Right ventricle myocardium superior (tissue), 1 donor: ENCODE measurements at places on chromosomes 2 and 18.

DNA sequence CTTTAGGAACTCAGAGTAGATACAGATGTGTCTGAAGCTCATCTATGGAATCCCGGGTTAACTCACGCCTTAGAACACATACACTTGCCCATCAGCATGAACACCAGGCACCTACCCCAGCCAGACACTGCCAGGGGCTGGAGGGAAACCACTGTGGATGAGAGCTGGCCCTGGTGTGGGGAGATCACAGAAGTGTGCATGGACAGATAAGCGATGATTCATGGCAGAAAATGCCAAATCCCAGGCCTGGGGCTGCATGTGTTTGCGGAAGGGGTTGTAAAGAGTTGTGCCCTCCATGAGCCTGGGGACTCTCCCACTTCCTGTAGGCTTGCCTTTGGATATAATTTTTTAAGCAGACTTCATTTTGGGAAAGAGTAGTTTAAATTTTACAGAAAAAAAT is 193.4 kb downstream of the FHOD3 start:
- no peak for DNase-seq

GRCh38 chr18:78297048-78297447 is 682.6 kb upstream of the SALL3 start:
- no peak for DNase-seq

DNA sequence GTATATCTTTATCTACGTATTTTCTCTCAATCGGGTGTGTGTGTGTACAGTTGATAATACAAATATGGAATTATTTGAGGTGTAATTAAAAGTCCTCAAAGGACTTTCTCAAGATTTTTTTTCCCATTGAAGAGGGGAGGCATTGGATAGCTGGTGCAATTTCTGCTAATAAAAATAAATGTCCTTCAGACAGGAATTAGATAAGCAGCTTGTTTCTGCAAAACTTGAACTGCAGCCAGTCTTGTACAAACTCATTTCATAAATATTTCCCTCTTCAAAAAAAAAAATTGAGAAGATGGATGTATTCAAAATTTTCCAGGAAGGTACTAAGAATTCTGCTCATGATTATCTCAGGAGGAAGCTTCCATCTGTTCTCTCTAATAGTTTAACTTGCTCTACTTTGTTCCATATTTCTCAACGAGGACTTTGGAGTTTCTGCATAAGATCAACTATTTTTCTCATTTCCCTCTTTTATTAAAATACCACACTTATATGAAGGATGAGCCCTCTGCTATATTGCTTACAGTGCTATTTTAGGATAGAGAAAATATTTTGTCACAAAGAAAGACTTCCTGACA is 33.0 kb upstream of the GLS start:
- no peak for DNase-seq

DNA sequence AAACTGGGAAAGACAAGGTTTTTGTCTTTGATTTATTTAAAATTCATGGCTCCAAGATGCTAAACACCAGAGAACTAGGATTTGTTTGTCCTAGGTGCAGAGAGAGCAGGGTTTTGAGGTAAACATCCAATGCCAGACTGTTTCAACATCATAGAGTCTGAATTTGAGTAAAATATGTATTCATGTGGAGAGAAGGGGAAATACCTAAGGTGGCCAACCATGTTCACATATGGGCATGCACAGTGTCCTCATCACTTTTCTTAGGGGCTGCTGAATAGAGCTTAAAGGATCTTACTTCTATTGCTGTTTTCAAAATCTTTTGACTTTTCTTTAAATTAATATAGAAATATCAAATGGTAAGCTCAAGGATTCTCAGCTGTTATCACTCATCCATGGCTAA is 287.0 kb upstream of the CCDC68 start:
- DNase-seq, result no peak

GRCh38 chr2:20104900-20105545 is 53.6 kb upstream of the LAPTM4A start:
- DNase-seq, result no peak

GRCh38 chr2:63012541-63012940 is 38.1 kb upstream of the OTX1 start:
- DNase-seq, result no peak

DNA sequence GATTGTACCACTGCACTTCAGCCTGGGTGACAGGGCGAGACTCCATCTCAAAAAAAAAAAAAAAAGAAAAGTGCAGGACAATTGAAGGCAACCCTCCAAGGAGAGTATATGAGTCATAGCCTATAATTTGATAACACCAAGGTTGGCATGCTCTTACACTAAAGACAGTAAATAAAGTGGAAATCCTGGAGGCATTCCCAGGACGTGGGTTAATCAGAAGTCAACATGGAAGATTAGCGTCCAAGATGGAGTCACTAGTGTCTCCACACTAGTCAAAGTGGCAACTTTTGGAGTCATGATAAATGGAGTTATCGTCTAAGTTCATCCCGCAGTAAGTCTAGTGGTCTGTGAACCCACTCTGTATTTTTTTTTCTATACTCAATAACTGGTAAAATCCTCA is 21.2 kb upstream of the UGGT1 start:
- DNase-seq, result no peak

DNA sequence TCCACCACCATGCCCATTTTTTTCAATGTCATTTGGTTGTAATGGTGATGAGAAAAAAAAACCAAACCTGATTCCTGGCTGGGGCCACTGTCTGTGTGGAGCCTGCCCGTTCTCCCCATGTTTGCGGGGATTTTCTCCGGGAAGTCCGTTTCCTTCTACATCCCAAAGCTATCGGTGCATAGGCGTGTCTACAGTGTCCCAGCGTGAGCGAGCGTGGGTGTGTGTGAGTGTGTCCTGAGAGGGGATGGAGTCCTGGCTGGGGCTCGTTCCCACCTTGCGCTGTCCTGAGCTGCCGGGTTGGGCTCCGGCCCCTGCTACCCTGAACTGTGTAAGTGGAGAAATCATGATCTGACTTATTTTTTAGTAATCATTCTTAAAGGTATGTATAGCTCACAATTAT is 7.3 kb upstream of the ZAP70 start:
- DNase-seq, result no peak

GRCh38 chr2:10222-10875 is 36.0 kb downstream of the FAM110C start:
- peak; percentile 60 for DNase-seq

- DNase-seq, result peak; percentile 47
Observed at GRCh38 chr2:96138179-96139145, at the start of gene ASTL. TSS of gene ASTL (minus strand) at chr2:96138502. CDS start at chr2:96138436, 66 bp downstream.

DNA sequence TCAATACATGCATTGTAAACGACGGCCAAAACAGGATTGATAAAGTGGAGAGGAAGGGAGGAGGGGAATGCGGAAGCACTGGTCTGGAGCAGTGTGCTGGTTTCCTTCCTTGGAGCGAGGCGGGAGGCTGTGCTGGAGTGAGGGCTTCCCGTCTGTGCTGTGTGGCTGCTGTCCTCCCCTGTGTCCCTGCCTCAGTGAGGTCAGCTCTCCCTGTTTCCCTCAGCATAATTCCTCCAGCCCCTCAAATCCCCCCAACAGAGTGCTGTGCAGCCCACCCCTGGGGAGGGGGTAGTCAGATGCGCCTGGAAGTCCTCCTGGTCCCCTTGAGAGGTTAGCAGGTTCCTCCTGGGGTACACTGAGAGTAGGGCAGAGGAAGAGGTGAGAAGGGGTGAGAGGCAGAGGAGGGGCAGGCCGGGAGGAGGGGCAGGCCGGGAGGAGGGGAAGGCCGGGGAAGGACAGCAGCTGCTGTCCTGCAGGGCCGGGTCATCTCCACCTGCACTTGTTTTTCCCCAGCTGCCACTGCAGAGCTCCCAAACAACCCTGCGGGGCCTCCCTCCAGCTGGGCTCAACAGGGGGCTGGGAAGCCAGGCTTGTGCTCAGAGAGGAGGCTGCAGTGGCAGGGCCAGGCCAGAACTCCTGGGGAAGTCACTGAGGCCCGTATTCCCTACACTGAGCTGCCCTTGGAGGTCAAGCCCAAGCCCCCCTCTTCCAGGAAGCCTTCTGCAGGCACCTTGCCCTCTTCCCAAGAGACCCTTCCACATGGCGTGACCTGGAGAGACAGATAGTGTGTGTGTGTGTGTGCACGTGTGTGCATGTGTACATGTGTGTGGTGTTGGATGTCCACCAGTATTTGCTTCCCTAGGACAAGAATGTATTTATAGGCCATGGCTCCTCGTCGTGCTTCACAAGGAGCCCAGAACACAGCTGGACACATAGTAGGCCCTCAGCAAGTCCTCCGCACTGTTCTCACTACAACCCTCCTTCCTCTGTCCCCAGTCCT is 13.2 kb upstream of the ATP6V1B1 start:
- DNase-seq, result no peak

DNA sequence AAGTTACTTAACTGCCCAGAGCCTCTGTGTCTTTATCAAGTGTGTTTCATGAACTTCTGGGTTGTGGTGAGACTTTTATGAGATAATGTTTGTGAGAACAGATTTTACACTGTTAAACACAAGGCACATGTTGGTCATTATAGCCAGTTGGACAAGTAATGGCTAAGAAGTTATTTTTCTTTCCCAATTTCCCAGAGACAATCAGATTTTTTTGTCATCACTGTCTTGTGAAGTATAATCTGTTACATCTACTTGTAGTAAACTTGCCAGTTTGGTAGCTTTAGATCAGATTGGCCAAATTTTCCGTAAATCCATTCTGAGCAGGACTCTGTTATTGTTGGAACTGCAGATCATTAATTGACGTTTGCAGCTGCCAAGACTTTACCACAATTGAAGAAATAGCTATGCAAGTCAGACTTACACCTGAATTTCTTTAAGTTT is 838.8 kb downstream of the SLC4A3 start:
- no peak for DNase-seq

DNA sequence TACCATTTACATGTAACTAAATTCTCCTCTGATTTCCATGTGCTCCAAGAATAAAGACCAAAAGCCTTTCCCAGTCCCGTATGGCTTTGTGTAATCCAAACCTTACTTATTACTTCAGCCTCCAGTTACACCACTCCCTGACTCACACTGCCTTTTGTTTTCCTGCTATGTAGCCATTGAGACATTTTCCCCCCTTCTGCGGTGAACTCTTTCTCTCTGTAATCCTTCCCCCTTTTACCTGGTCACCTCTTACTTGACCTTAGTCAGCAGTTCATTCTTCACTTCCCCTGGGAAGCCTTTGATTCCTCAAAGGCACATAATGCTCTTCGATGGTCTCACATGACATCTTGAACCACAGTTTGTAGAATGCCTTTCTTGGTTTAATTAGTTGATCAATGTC is 256.0 kb upstream of the FANCL start:
- DNase-seq, result no peak

- no peak for DNase-seq
Observed at GRCh38 chr18:63882333-63883141, 5.0 kb upstream of the SERPINB2 start.

GRCh38 chr18:22422909-22423548 is 5.3 kb upstream of the CTAGE1 start:
- DNase-seq, result peak; percentile 48

- no peak for DNase-seq
Observed at GRCh38 chr2:28343971-28344715, 48.5 kb upstream of the FOSL2 start.

GRCh38 chr2:36516136-36516870 is 81.7 kb downstream of the FEZ2 start:
- DNase-seq, result no peak

DNA sequence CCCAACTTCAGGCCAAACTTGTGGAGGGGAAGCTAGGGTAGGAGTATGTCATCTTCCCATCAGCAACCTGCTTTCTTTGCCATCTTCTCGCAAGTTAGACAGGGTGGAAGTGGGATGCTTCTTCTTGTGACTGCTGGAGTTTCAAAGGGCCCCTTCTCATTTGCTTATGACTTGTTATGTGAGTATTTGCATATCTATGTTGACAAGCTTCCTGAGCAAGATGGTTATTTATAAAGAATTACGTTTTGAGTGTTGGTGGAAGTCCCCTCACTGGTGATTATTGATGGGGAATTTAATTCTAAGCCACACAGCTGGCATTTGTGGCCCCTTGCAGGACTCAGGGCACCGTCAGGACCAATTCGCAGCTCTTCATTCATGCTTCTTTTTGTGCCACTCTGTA is 791.0 kb downstream of the LRRTM4 start:
- no peak for DNase-seq

DNA sequence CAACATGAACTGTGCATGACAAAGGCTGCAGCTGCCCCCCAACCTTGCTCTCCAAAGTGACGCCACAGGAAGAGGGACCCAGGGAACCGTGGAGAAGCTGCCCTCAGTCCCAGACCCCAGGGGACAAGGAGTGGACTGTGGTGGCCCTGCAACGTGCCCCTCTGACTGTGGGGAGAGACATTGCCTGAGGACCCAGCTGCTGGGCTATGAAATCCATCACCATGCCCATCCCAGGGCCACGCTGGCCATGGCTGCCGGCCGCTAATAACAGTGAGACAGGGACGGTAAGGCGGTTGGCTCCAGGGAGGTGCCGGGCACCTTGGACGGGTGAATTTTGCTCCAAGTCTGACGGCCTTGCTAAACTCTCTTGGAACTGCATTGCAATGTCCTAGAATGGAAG is 211.3 kb upstream of the HDAC4 start:
- DNase-seq, result no peak

- no peak for DNase-seq
Observed at GRCh38 chr2:191601060-191601459, 76.9 kb upstream of the NABP1 start.

DNA sequence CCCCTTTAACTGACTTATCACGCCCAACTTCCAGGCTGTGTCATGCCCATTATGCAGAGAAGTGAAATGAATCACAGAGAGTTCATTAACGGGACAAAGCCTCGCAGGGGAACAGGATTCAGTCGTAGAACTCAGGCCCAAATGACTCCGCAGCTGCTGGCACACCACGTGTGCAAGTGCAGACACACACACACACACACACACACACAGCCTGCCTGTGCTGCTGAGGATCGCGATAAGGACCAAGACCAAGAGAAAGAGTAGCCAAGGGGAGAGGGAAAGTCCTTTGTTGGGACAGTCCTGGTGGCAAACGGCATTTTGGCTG is 90.0 kb upstream of the TAF1B start:
- DNase-seq, result peak; percentile 74

- DNase-seq, result no peak
Observed at GRCh38 chr18:60146220-60146960, 226.2 kb downstream of the MC4R start.

DNA sequence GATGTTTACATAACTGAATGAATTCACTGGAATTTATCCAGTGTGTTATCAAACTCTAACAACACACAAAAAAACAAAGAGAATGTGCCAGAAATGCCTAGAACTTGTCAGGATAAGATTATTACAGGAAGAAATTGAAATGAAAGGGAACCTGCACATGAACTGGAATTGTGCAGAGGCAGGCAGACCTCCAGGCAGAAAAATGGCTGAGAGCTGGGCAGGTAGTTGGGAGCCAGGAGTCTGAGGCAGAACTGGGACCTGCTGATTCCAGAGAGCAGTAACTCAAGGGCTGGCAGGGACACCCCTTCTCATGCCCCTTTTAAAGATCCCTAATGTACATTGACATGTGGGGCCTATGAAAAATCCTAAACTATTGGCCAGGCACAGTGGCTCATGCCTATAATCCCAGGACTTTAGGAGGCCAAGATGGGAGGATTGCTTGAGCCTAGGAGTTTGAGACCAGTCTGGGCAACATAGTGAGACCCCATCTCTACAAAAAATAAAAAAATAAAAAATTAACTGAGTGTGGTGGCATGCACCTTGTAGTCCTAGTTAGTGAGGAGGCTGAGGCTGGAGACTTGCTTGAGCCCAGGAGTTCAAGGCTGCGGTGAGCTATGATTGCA is 674 bp upstream of the SP110 start:
- DNase-seq, result no peak

- DNase-seq, result no peak
Observed at GRCh38 chr18:52254367-52254766, 85.6 kb upstream of the DCC start.
